ENCODE measurements at places on chromosomes 4 and X.

DNA sequence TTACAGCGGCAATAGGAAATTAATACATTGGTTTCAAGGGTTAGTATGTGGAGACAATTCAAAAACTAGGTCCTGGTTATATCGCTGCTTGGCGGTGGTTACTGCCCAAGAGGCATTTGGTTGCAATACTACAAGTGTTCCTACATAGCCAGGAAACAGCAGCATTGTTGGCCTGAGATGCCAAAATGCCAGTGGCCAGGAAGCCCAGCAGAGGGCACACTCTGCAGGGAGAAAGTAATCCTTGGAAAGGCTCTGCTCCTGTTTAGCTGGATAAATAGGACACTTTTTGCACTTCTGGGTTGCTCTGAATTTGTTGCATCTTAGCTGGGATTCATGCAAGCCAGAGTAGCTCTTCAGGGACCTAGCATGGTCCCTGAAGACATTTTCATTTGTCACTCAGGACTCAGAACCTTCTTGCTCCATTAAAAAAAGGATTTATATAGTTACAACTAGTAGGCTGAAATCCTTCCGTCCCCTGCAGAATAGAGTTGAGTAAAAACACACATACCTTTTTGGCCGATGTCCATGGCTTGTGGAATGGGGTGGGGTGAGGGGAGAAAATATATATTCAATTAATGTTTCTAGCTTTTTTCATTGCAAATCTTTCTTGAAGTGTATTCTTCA is 8.1 kb upstream of the GPR119 start:
- no peak for DNase-seq

- DNase-seq, result no peak
These were observed 131.9 kb downstream of the FHIP1A start for GRCh38 chr4:151540728-151541388.

DNA sequence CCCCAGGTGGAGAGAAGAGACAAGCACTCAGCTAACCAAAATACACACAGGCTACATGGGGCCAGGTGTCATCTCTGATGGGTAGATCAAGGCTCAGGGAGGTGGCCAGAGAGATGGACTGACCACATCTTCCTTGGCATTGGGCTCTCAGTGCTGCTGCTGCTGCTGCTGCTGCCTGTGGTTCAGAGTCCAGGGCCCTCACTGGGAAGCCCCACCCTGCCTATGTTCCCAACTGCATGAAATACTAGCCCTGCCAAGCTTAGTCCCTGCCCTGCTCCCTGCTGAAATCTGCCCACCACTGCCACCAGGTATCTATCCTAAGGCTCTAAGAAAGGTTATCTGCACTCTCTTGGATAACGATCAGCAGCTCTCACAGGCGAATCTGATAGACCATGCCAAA is 118.7 kb downstream of the EFHC2 start:
- DNase-seq, result no peak

DNA sequence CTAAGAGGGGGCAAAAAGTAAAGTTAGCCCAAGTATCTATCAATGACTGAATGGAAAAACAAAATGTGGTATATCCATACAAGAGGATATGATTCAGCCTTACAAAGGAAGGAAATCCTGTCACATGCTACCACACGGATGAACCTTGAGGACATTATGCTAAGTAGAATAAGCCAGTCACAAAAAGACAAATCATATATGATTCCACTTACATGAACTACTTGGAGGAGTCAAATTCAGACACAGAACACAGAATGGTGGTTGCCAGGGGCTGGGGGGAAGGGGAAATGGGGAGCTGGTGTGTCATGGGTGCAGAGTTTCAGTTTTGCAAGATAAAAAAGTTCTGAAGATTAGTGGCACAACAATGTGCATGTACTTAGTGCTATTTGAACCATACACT is 101.8 kb downstream of the SH3KBP1 start:
- no peak for DNase-seq

GRCh38 chr4:8860096-8860891 is 11.3 kb downstream of the HMX1 start:
- no peak for DNase-seq

DNA sequence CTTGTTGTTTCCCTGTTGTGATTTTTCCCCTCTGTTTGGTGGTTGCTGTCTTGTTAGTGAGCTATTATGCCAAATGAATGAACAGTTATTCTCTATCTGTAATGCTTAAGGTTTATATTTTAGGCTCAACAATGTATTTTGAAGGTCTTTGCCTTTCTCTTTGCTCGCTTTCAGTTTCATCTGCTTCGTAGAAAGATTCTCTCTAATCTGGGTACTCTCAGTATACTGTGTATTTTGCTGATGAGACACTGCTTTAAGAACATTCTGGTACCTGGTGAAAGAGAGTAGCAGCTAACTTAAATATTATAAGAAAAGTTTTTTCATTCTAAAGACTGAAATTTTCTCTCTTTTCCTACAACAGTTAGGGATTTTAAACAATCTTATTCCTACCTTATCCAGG is 1274.7 kb upstream of the PABPC4L start:
- DNase-seq, result no peak

- no peak for DNase-seq
These were observed 4.5 kb downstream of the EMD start for GRCh38 chrX:154383359-154384283.

DNA sequence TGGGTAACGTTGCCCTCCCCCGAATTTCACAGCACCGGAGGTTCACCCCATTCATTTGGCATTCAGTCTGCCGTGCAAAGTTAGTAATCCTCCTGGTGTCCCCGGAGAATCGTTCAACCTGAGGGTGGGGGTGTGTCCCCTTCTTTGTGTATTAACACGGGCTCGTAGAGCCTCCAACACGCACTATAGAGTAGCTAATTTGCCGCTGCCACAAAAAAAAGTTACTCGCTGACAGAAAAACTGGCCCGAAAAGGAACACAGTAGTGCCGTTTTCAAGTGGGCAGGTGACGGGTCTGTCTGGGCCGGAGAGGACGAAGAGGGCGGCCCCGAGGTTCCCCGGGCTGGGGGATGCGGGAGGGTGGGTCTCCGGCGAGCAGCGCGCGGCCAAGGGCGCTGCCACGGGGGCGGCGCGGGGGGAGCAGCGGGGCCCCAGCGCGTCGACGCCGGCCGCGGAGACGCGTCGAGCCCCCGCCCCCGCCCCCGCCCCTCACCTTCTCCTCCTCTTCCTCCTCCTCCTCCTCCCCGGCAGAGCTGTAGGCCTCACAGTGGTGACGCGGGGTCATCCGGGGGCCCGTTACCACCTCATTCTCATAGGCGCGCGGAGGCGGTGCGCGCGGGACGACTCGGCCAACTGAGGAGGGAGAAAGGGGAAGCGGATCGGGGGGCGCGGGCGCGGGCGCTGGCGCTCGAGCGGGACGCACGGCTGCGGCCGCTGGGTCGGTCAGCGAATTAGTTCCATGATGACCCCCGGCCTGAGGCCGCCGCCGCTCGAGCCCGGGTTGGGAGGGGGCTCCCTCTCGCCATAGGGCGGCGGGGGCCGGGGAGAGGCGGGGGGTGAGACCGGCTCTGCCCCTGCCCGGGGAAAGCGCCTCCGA is 571 bp downstream of the CCNI start:
- peak; percentile 70 for DNase-seq

DNA sequence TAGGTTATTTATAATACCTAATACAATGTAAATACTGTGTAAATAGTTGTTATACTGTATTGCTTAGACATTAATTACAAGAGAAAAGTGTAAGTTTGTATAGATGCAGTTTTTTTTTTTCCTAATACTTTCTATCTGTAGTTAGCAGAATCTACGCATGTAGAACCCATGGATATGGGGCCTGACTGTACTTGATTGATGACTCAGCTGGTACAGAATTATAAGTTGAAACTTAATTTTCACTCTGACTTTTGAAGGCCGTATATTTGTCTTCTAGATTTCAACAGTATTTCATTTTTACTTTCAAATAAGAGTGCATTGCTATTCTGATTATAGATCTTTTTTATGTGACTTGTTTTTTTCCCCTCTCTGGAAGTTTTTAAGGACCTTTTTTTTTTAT is 30.8 kb upstream of the NDUFC1 start:
- no peak for DNase-seq

DNA sequence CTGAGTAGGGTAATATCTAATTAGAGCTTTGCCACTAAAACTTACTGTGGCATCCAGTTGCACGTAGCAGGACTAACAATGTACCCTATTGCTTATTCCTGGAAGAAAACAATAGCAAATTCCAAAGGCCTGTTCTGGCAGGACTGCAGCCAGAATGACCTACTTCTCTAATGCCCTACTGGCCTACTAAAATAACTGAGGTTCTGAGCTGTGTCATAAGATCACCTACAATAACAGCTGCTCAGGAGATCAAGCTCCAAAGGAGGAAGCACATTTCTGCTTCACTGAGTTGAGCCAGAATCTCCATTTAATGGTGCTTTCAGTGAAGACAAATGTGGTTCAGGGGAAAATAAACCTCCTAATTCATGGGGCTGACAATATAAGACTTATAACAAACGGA is 42.2 kb upstream of the CXCL8 start:
- no peak for DNase-seq

- no peak for DNase-seq
These were observed 1.5 kb upstream of the TMA16 start for GRCh38 chr4:163492951-163493504.

DNA sequence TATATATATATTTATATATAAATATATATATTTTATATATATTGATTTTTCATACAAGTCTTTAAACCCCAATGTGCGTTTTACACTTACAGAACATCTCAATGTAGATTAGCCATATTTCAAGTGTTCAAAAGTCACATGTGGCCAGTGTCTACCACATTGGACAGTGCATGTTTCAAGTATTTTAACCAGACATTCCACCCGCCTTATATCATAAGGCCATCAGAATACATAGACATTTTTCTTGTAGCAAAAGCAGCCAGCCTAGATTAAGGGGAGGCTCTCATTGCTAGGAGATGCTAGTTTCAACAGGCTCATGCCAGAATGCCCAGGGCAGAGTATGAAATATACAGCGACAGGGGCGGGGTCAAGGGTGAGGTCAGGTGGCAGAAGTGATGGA is 202.0 kb downstream of the NR3C2 start:
- no peak for DNase-seq

DNA sequence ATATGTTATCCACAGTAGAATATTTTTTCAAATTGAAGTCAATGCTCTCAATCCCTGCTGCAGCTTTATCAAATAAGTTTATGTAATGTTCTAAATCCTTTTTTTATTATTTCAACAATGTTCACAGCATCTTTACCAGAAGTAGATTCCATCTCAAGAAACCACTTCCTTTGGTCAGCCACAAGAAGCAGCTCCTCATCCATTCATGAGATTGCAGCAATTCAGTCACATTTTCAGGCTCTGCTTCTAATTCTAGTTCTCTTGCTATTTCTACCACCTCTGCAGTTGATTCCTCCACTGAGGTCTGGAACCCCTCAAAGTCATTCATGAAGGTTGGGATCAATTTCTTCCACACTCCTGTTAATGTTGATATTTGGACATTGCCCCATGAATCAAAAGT is 2301.3 kb upstream of the TENM3 start:
- no peak for DNase-seq

- DNase-seq, result no peak
These were observed 4.3 kb downstream of the PNCK start for GRCh38 chrX:153669174-153669890.

DNA sequence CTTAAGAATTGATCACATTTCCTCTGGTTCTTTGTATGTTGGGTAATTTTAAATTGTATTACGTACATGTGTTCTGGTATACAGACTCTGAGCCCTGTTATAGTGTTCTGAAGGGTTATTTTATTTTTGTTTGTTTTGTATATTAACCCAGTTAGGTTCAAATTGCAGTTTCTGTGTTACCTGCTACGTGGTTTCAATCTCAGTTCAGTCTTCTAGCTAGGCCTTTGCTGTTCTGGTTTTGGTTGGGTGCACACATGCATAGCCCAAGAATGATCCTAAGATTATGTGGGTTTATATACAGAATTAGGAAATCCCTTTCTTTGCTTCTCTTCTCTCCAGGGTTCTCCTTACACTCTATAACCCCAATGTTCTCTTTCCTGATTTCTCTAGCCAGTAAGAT is 161.0 kb downstream of the PPP1R2C start:
- DNase-seq, result no peak

GRCh38 chrX:136754651-136755050 is 26.1 kb downstream of the ARHGEF6 start:
- DNase-seq, result no peak

GRCh38 chr4:57492251-57492878 is 382.2 kb upstream of the IGFBP7 start:
- no peak for DNase-seq

DNA sequence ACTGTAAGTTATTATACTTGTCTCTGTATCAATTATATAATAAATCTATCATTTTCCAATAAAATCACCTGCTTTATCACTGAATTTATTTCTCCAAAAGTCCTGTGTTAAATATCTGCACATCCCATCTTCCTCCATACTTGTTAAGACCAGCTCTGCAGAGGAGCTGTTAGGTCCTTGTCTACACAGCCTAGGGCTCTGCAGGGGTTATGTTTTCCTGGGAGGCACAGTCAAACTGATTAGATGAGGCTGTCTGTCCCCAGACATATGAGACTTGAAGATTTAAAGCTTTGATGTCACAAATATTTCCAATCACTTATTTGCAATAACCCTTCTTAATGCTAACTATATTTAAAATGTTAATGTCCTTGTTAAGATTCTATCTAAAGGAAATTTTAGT is 446.8 kb downstream of the TRAM1L1 start:
- no peak for DNase-seq

DNA sequence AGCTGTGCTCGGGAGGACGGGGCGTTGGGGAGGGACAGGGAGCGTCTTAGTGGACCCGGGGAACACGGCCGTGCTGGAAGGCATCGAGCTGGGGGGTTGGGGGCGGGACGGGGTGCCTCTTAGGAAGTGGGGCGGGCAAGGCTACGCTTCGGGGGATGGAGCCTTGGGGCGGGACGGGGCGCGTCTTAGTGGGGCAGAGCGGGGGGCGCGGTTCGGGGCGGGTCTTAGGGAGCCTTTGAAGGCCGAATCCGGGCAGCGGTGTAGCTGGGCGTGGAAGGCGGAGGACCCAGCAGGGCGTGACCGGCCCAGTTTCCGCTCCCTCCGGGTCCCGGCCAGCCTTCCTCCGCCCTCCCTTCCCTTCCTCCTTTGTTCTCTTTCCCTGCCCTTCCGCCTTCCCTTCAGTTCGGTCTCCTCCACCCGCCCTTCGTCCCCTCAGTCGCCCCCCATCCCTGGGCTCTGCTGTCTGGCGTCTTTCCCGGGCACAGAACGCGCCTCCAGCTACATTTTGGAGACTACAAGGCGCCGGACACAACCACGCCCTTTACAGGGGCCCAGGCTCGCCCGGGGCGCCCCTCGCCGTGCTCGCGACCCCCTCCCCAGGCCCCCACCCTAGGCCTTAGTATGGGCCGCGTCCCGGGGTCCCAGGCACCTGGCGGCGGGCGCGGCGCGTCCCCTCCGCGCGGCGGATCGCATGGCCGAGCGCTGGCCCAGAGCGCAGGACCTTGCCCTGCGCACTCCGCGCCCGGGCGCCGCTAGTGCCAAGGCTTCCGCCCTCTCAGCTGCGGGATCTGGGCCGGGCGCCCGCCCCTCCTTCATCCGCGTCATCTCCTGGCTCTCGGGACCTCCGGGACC is at the start of gene ARSD:
TSS of gene ARSD (minus strand) at position 757 of the 852 bp plus-strand sequence. CDS start at position 693, 64 bp downstream.
- DNase-seq, result no peak

Data from stimulated activated CD4-positive, alpha-beta T cell treated with anti-CD3 and anti-CD28 coated beads, Interleukin-12 subunit alpha, Interleukin-12 subunit beta, amount 100 ng/mL, for 24 hours (primary cell).